H9 (cell line): ENCODE measurements at places on chromosomes 1 and 21. TPM values are rescaled to one million over a fixed set of nuclear protein-coding genes. Genes with fewer than 3 reads are reported as not detected.

The ADIPOR1 gene
- total RNA-seq: 65.0 and 69.7 TPM in 2 replicates

GRCh38 chr1:162371611-162372010 is 5.0 kb downstream of the SPATA46 start:
- H3K4me1 ChIP-seq: no peaks in the 10 kb centered on the region
- H3K36me3 ChIP-seq: peaks cover 11% of the 10 kb centered on the region; the same call in 2 of the 3 replicates
- no peak overlapping the region for H3K27ac ChIP-seq
- DNase-seq: no peak
- no peak overlapping the region for H3K4me3 ChIP-seq
- no peaks in the 10 kb centered on the region for H3K27me3 ChIP-seq

The MRPL24 gene
- total RNA-seq: 27.3 and 29.0 TPM in 2 replicates

GRCh38 chr1:119869995-119870394 is 26.3 kb downstream of the ADAM30 start:
- no peak overlapping the region for H3K4me3 ChIP-seq
- H3K36me3 ChIP-seq: no peaks in the 10 kb centered on the region
- H3K27ac ChIP-seq: no peak overlapping the region
- H3K4me1 ChIP-seq: no peaks in the 10 kb centered on the region

- no peaks in the 10 kb centered on the region for H3K4me1 ChIP-seq
- H3K27me3 ChIP-seq: no peaks in the 10 kb centered on the region
- DNase-seq: peak; percentile 49
- H3K36me3 ChIP-seq: no peaks in the 10 kb centered on the region
- no peak overlapping the region for H3K4me3 ChIP-seq
Measured at GRCh38 chr1:151799179-151800022, 5.8 kb downstream of the LINGO4 start.

- peaks cover 3% of the 10 kb centered on the region; the same call in 1 of the 3 replicates for H3K36me3 ChIP-seq
- H3K27me3 ChIP-seq: no peaks in the 10 kb centered on the region
- H3K27ac ChIP-seq: no peak overlapping the region
- no peaks in the 10 kb centered on the region for H3K4me1 ChIP-seq
- H3K4me3 ChIP-seq: no peak overlapping the region
Measured at GRCh38 chr1:21820597-21821232, 8.7 kb downstream of the LDLRAD2 start.

DNA sequence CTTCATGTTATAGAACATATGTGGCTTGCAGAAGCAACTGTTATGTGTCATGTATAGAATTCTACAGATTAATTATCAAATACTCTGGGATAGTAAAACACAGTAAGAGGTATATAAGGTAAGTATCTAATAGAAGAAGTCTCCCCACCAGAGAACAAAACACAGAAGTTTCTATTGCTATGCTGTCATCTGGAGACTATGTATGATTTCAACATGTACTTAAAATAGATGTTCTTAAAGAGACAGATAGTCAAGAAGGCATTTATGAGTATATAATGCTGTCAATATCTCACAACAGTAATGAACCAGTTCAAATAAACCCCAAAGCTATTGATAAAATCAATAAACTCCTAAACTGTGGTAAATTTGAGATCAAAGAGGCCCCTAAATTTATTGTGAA is 8.1 kb upstream of the ADCY10 start:
- no peak overlapping the region for H3K27ac ChIP-seq
- DNase-seq: no peak
- no peaks in the 10 kb centered on the region for H3K4me1 ChIP-seq
- H3K27me3 ChIP-seq: no peaks in the 10 kb centered on the region
- H3K36me3 ChIP-seq: no peaks in the 10 kb centered on the region

The OLIG2 gene
- total RNA-seq: 1.4 and 2.0 TPM in 2 replicates

DNA sequence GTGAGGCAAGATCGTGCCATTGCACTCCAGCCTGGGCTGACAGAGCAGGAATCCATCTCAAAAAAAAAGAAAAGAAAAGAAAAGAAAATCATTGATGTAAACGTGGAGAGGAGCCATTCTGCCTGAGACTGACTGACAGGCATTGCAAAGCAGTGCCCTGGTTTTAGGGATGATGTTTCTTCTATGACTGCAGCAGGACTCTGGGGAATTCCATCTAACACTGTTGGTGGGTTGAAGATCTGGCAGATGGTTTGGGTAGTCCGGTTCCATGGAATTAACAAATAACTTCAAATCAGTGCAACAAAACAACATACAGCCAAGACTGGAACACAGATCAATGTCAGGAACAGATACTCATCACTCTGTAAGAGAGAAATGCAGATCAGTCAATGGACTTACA is 17.8 kb upstream of the LAMC2 start:
- no peak overlapping the region for H3K27ac ChIP-seq
- no peaks in the 10 kb centered on the region for H3K36me3 ChIP-seq
- H3K4me3 ChIP-seq: no peak overlapping the region
- DNase-seq: no peak
- no peaks in the 10 kb centered on the region; the same call in 1 of the 2 replicates for H3K4me1 ChIP-seq

- no peak for DNase-seq
- H3K4me1 ChIP-seq: peaks cover 25% of the 10 kb centered on the region; the same call in 1 of the 2 replicates
- peak overlapping the region; percentile 17 for H3K27ac ChIP-seq
- H3K4me3 ChIP-seq: no peak overlapping the region
Measured at GRCh38 chr1:58003059-58003458, 543.5 kb downstream of the OMA1 start.

DNA sequence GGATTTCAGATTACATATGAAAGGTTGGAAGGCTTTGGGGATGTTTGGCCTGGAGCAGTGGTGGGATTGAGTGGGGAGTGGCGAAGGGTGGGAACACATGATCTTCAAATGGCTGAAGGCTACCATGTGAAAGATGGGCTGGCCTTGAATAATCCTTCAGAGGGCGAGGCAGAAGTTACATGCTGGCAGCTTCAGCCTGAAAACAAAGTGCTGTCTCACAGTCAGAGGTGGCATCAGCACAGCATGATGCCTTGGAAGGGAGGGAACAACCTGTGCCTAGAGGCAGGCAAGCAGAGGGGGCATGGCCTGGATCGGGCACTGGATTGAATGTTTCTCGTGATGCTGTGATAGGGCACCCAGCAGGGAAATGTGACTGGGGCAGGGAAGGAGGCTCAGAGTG is 130.8 kb downstream of the BEND5 start:
- H3K4me3 ChIP-seq: no peak overlapping the region
- H3K36me3 ChIP-seq: no peaks in the 10 kb centered on the region
- H3K27ac ChIP-seq: no peak overlapping the region
- H3K27me3 ChIP-seq: no peaks in the 10 kb centered on the region
- DNase-seq: peak; percentile 55

- no peaks in the 10 kb centered on the region for H3K27me3 ChIP-seq
- no peaks in the 10 kb centered on the region for H3K4me1 ChIP-seq
- H3K4me3 ChIP-seq: no peak overlapping the region
- no peak for DNase-seq
- H3K27ac ChIP-seq: no peak overlapping the region
- no peaks in the 10 kb centered on the region for H3K36me3 ChIP-seq
Measured at GRCh38 chr1:99781798-99782197, 15.4 kb upstream of the FRRS1 start.

DNA sequence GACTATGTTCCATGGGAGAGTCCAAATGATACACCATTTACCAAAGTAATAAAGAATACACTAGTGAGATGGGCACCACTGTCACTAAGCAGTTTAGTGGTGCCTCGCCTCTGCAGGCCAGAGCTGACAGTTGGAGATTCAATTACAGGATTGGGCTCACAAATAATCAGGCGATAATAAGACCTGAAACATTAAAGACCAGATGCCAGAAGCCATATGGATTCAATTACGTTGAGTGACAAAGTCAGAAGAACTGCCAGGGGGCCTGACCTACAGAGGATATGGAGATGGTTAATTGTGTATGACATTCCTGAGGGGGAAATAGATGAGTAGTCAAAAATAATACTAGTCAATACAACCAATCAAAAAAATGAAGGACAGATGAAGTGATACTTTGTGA is 65.2 kb upstream of the ST6GALNAC5 start:
- no peak overlapping the region for H3K27ac ChIP-seq
- no peaks in the 10 kb centered on the region for H3K36me3 ChIP-seq
- H3K27me3 ChIP-seq: no peaks in the 10 kb centered on the region
- H3K4me3 ChIP-seq: no peak overlapping the region
- no peak for DNase-seq
- no peaks in the 10 kb centered on the region for H3K4me1 ChIP-seq

The CLCA4 gene
- not detected in 2 replicates for total RNA-seq

The DNASE2B gene
- not detected in 2 replicates for total RNA-seq

DNA sequence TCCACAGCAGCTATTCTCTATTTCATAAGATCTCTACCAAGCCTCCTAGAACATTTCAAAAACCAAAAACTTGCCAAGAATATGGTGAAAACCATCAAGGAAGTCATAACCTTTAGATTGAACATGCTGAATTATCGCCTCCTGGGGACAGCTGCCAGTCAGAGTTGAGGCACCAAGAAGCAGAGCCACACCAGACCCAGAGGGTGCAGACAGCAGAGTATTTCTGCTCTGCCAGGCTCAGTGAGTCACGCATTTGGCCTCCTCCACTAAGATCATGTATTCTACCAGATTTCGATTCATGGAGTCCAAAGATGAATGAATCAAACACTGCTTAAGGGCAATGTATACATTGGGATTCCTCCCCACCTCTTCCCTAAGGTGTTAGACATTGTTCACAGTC is 2.1 kb downstream of the F3 start:
- H3K27ac ChIP-seq: no peak overlapping the region
- H3K27me3 ChIP-seq: no peaks in the 10 kb centered on the region; the same call in 1 of the 2 replicates
- H3K36me3 ChIP-seq: peaks cover 24% of the 10 kb centered on the region
- H3K4me3 ChIP-seq: no peak overlapping the region
- H3K4me1 ChIP-seq: no peaks in the 10 kb centered on the region

The OR2T35 gene
- not detected in 2 replicates for total RNA-seq

GRCh38 chr1:90729504-90730242 is 12.6 kb upstream of the BARHL2 start:
- H3K27ac ChIP-seq: no peak overlapping the region
- peak overlapping the region; percentile 77 for H3K4me3 ChIP-seq
- peak; percentile 84 for DNase-seq
- peaks cover 2% of the 10 kb centered on the region; the same call in 1 of the 2 replicates for H3K4me1 ChIP-seq

DNA sequence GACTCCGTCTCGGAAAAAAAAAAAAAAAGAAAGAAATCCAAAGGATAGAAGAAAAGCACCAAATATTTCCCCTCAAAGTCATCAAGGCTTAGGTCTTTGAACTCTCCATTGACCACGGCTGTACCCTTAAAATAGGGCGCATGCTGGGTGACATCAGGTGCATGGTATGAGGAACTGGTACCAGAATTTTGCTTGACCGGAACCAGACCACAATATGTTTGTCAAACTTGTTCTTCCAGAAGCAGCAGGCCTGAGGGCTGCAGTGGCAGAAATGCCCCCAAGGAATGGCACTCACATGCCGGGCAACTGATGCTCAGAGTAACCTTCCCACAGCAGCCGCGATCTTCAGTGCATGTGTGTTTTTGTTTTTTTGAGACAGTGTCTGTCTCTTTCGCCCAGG is 21.0 kb downstream of the RCC1 start:
- no peaks in the 10 kb centered on the region for H3K27me3 ChIP-seq
- H3K4me1 ChIP-seq: peaks cover 3% of the 10 kb centered on the region
- no peak overlapping the region for H3K27ac ChIP-seq
- H3K36me3 ChIP-seq: peaks cover 51% of the 10 kb centered on the region
- no peak overlapping the region for H3K4me3 ChIP-seq

DNA sequence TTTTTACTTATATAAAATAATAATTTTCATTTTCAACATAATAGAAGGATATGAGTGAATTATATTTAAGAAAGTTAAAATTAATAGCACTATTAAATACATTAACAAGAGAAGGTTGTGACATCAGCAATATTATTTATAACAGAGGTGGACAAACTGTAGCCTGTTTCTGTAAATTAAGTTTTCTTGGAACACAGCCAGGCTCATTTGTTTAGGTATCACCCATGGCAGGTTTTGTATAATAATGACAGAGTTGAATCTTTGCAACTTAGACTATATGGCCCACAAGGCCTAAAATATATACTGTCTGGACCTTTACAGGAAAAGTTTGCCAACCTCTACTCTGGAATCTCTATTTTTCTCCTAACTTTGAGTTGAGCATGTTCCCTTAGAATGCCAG is 42.8 kb upstream of the CACYBP start:
- H3K4me1 ChIP-seq: no peaks in the 10 kb centered on the region; the same call in 1 of the 2 replicates
- H3K4me3 ChIP-seq: no peak overlapping the region
- H3K36me3 ChIP-seq: peaks cover 47% of the 10 kb centered on the region

The TNNI3K gene
- not detected in 2 replicates for total RNA-seq

The MMEL1 gene
- total RNA-seq: 0.42 and 0.59 TPM in 2 replicates

- peaks cover 8% of the 10 kb centered on the region for H3K36me3 ChIP-seq
- no peaks in the 10 kb centered on the region for H3K4me1 ChIP-seq
- no peak overlapping the region for H3K27ac ChIP-seq
- H3K4me3 ChIP-seq: no peak overlapping the region
Measured at GRCh38 chr1:68704800-68705443, 208.0 kb upstream of the DEPDC1 start.

- peaks cover 2% of the 10 kb centered on the region; the same call in 1 of the 2 replicates for H3K4me1 ChIP-seq
- H3K36me3 ChIP-seq: no peaks in the 10 kb centered on the region
- H3K27me3 ChIP-seq: no peaks in the 10 kb centered on the region
- DNase-seq: no peak
- H3K4me3 ChIP-seq: no peak overlapping the region
- H3K27ac ChIP-seq: no peak overlapping the region
Measured at GRCh38 chr1:110498270-110498669, 20.7 kb downstream of the KCNA10 start.

DNA sequence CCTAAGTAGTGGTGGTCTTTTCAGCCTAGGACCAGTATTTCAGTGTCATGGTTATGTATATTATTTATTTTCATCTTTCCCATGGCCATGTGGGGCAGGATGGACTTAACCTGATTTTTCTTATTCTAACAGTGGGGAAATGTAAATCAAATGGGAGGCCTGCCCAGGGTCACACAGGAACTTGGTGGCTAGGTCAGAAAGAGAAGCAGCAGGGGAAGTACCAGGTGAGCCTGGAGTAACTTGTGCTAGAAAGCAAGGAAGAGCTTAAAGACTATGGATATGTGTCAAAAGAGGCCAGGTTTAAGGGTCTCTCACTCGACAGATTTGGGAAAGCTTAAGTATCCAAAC is 936 bp downstream of the ZFP69B start:
- peaks cover 38% of the 10 kb centered on the region for H3K36me3 ChIP-seq
- H3K4me3 ChIP-seq: peak overlapping the region; percentile 82
- no peaks in the 10 kb centered on the region for H3K27me3 ChIP-seq
- no peaks in the 10 kb centered on the region; the same call in 1 of the 2 replicates for H3K4me1 ChIP-seq

The GBP5 gene
- total RNA-seq: not detected in 2 replicates

The RSPH1 gene
- 0.31 TPM in 1 of 2 replicates, not detected in the other for total RNA-seq

The MYOG gene
- not detected in 2 replicates for total RNA-seq

- H3K27me3 ChIP-seq: peaks cover 23% of the 10 kb centered on the region; the same call in 1 of the 2 replicates
- DNase-seq: peak; percentile 52
- H3K4me3 ChIP-seq: peak overlapping the region; percentile 83
- H3K4me1 ChIP-seq: no peaks in the 10 kb centered on the region
- H3K27ac ChIP-seq: no peak overlapping the region
- H3K36me3 ChIP-seq: no peaks in the 10 kb centered on the region
Measured at GRCh38 chr1:245156736-245157505, 2.1 kb downstream of the KIF26B start.

GRCh38 chr1:13541435-13542215 is 27.8 kb upstream of the LRRC38 start:
- no peak overlapping the region for H3K4me3 ChIP-seq
- H3K27ac ChIP-seq: no peak overlapping the region
- H3K4me1 ChIP-seq: peaks cover 1% of the 10 kb centered on the region; the same call in 1 of the 2 replicates
- DNase-seq: no peak

DNA sequence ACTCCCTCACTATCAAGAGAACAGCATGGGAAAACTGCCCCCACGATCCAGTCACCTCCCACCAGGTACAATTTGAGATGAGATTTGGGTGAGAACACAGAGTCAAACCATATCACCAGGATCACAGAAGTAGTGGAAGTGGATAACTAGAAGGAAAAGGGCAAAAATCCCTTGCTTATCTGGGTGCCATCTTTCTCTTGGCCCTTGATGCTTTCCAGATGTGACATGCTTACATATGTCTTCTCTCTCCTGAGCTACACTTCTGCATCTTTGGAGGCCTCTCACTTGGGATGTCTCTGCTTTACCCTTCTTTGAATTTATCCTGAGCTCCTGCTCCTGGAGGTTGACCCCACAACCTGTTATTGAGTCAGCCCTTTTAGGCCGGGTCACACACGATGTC is 57.6 kb upstream of the APOBEC4 start:
- no peak overlapping the region for H3K4me3 ChIP-seq
- no peaks in the 10 kb centered on the region for H3K4me1 ChIP-seq
- no peaks in the 10 kb centered on the region for H3K27me3 ChIP-seq
- DNase-seq: no peak
